Stimulated activated CD8-positive, alpha-beta memory T cell treated with anti-CD3 and anti-CD28 coated beads, Interleukin-7, amount 100 ng/mL, for 4 hours (primary cell): ENCODE measurements at places on chromosomes 6 and 20.

DNA sequence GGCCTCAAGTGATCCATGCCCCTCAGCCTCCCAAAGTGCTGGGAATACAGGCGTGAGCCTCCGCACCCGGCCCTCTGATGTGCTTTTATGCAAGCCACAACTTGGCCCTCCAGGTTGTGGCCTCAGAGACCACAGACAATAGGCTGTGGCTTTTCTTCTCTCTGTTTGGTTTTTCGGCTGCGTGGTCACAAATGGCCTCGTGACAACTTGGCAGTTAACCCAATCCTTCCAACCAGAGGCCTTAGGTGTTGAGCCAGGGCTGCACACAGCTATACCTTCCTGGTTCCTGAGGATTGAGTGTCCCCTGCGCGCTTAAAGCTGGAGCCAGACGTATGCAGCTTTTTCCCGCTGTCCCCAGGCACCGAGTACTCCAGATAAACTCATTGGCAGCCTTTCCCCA lies 6.3 kb upstream of the TGM3 start:
- no peak for DNase-seq

GRCh38 chr20:44091026-44091425 lies 96.0 kb downstream of the JPH2 start:
- DNase-seq = no peak

DNA sequence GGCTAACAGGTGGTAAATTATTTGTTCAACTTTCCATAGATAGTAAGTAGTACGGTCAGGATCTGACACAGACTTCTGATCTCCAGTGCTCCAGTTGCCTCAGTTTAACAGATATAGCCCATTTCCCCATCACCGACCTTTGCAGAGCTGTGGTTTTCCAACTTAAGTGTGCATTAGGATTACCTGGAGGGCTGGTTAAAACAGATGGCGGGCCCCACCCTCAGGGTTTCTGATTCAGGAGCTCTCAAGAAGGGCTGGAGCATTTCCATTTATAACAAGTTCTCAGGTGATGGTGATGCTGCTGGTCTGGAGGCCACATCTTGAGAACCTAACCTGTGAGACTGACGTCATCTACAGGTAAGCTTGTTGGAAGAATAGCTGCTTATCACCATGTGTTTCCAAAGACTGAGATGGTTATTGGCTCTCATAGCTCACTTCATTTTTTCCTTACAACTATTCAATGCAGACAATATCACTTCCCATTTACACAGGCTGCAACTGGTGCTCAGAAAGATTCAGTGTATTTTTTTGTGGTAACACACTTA lies 360.1 kb upstream of the CHD6 start:
- DNase-seq = no peak

GRCh38 chr20:39850246-39850645 lies 838.8 kb downstream of the MAFB start:
- DNase-seq = no peak

DNA sequence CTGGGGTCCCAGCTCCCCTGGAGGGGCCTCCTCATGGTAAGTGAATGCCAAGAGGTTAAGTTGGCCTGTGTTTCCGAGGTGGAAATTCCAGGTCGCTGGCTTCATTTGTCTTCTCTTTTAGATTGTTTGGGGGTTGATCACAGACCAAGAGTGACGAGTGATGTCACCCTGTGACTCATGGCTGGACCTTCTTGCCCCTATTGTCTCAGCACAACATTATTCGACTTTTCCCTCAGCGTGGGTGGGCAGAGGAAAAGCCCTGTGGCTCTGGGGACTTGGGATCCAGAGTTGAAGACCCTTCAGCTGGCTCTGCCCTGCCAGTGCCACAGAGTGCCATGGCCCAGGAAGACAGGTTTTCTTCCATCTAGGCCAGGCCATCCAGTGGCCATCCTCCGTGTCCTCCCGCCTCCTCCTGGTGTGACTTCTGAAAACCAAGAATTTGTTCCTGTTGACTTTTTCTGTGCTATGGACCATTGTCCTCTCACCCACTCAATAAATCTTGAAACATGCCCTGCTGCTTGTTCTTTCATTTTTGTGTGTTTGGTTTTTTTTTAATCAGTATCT lies 15.4 kb upstream of the SNHG17 start:
- no peak for DNase-seq

GRCh38 chr20:10652185-10652584 lies 21.6 kb downstream of the JAG1 start:
- DNase-seq = no peak

DNA sequence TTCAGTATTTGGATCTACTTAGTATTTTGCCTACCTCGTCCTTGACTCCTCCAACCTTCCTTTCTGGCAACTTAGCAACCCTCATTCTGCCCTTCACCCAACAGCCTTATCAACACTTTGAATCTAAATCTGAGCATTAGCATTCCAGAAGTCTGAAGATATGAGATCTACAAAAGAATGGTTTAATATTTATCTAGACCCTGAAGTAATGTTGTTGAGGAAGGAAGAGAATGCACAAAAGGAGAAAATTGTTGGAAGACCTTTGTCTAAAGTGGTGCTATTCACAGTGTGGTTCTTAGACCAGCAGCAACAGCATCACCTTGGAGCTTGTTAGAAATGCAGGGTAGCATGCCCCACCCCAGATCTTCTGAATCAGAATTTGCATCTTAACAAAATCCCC lies 198.2 kb upstream of the PLCB4 start:
- no peak for DNase-seq

GRCh38 chr20:63099456-63100173 lies 92.9 kb upstream of the BHLHE23 start:
- no peak for DNase-seq

GRCh38 chr6:143959927-143960326 lies 48.1 kb downstream of the PLAGL1 start:
- no peak for DNase-seq

DNA sequence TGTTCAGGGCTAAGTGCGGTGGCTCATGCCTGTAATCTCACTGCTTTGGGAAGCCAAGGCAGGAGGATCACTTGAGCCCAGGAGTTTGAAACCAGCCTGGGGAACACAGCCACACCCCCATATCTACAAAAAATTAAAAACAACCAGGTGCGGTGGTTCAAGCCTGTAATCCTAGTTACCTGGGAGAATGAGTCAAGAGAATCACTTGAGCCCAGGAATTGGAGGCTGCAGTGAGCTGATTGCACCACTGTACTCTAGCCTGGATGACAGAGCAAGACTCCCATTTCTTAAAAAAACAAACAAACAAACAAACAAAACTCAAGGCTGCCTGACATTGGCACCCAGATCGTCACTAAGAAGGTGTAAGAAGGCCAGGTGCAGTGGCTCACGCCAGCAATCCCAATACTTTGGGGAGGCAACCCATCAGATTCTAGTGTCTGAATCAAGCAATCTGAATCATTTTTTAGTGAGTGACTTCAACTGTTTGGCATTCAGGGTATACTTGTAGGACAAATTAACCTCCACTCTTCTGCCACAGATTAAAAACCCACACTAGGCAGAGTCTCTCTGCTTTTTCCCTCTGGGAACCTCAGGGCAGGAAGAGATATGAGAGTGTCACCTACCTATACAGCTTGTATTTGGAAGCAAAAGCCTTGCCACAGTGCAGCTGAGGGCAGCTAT lies 6.1 kb downstream of the PLAGL2 start:
- no peak for DNase-seq
